ENCODE measurements at places on chromosomes 3 and 15.
A peak's percentile ranks its signal among the peaks of the same experiment; 100 is the strongest.

- DNase-seq = no peak
Measured at GRCh38 chr15:76336254-76337058, at the start of gene ISL2. TSS of gene ISL2 (plus strand) at chr15:76336773. CDS start at chr15:76336884, 111 bp downstream.

- peak; percentile 62 for DNase-seq
Measured at GRCh38 chr15:89776274-89777072, at the start of gene MESP2. TSS of gene MESP2 (plus strand) at chr15:89776332. CDS start at chr15:89776358, 26 bp downstream.

DNA sequence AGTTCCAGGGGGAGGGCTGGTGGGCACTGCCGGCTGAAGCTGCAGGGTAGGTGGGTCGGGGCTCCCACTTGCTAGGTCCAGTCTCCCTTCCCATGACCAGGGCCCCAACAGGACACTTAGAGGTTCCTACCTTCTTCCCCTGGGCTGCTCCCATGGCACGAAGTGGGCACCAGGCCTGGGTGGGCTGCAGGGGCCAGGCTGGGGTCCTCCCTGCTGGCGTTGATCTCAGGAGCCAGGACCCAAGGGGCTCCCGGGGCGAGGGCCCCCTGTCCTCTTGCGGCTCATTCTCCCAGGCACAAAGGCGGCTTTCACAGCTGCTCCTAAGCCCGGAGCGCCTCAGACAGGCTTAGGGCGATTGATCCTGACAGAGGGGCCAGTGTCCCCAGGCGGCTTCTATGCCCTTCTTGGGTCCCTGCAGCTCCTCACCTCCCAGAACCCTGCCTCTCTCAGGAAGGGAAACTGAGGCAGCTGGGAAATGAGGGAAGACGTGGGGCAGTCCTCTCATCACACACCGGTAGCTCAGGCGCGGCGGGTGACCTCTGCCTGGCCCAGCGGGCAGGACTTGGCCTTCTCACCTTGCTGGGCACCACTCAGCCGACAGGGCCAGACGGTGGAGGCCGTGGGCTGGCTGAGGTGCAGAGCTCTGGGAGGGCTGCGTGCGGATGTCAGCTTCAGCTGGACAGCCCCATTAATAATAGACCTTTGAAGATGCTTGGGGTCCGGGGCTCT, 39.6 kb downstream of the FAM3D start:
- no peak for DNase-seq

GRCh38 chr3:95508124-95508523, 1306.3 kb upstream of the EPHA6 start:
- no peak for DNase-seq

- no peak for DNase-seq
Measured at GRCh38 chr3:59374818-59375211, 325.0 kb upstream of the CFAP20DC start.

DNA sequence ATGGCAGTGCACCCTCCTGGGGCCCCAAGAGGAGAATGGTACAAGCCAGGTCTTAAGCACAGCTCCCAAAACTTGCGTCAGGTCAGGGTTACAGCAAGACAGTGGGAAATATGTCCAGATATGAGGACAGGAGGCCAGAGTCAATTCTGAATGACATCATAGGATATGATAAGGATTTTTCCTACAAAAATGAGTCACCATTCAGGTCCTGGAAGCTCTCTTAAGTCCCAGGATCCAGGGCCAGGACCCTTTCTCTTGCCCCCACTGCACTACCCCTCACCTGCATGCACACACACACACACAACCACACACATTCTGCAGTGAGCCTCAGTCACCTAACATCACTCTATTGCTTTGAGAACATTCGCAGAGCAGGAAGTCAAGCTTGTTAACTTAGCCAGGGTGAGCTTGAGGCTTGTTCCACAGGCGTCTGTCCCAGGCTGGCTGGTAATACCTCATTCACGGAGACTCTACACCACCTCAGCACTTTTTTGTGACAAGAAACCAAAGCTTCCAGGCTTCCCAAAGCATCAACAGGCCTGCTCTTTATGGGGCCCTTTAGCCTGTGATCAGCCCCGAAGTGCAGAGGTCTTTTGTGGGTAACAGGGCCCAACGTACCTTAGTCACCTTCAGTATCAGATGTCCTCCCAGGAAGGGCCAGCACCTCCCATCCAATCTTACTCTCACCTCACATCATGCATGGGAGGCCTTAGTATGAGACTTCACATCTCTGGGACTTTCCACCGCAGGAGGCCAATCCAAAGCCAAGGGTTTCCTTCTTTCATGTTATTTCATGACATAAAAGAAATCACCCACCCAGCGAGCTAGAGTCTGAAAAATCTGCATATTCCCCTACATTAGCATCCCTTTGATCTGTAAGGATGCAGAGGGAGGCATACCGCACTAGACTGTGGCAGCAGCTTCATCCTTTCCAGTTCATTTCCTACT, 74.0 kb upstream of the LIPC start:
- no peak for DNase-seq

GRCh38 chr3:97278506-97278905, 464.1 kb downstream of the EPHA6 start:
- no peak for DNase-seq

DNA sequence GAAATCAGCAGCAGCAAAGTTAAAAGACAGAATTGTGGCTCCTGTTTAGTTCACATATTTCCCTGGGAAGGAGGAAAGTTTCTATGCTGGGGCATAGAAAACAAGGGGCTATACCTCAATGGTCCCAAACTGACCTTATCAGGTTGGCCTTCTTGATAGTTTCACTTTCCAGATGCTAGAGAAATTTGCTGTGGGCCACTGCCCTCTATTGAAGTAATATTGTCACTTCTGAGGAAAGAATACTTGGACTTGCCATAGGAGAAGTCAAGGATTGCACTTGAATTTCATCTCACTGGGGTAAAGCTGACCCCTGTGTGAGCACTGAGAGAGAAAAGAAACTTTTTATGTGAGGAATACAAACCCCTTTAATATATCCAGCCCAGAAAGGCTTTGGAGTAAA, 49.3 kb upstream of the XCR1 start:
- DNase-seq = no peak

DNA sequence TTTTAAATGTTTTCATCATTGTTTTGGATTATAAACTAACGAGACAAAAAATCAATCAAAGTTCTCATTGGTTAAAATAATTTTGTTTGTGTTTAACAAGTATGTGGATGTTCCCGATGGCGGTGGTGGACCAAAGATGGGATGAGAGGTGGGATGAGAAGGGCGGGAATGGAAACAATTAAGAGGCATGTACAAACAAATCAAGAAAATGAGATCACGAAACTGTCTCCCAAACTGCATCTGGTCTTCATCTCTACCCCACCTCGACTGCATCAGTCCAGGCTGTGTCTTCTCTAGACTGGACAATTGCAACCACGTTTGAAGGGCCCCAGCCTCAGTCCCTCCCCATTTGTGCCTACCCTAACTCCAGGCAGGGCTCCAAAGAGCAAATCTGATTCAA, 56.1 kb downstream of the SLC12A8 start:
- DNase-seq = no peak

DNA sequence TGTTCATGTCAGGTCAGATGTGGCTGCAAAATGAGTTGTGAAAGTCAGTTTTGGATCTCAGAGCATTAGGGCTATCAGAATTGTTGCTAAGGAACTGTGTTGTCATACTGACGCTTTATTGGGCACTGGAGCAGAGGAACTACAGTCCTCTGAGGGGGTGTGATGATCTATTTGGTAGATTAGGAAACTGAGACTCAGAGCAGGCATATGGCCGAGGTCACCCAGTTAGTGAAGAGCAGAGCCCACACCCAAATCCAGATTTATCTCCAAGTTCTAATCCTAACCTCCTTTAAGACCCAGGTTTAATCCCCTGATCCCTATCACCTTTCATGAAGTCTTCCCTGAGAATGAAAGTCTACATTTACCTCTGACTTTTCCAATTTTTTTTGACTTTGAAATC, 25.6 kb upstream of the GLCE start:
- no peak for DNase-seq

DNA sequence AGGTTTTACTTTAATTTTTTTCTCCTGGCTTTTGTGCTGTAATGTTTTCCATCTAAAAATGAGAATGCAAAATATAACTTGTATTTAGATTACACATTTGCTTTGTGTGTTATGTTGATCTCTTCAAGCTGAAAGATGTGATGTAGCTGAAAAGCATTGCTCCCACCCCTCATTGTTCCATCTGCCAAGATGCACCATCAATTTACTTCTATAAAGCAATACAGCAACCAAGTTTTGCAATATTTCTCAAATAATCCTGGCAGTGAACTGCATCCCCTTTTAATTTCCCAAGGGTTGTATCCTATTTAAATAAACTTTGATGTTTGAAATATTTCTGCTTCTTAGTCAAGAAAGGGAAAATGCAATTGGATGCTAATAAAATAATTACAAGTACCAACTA, 52.6 kb upstream of the DUT start:
- no peak for DNase-seq
